ENCODE measurements at places on chromosomes 6 and 20.

DNA sequence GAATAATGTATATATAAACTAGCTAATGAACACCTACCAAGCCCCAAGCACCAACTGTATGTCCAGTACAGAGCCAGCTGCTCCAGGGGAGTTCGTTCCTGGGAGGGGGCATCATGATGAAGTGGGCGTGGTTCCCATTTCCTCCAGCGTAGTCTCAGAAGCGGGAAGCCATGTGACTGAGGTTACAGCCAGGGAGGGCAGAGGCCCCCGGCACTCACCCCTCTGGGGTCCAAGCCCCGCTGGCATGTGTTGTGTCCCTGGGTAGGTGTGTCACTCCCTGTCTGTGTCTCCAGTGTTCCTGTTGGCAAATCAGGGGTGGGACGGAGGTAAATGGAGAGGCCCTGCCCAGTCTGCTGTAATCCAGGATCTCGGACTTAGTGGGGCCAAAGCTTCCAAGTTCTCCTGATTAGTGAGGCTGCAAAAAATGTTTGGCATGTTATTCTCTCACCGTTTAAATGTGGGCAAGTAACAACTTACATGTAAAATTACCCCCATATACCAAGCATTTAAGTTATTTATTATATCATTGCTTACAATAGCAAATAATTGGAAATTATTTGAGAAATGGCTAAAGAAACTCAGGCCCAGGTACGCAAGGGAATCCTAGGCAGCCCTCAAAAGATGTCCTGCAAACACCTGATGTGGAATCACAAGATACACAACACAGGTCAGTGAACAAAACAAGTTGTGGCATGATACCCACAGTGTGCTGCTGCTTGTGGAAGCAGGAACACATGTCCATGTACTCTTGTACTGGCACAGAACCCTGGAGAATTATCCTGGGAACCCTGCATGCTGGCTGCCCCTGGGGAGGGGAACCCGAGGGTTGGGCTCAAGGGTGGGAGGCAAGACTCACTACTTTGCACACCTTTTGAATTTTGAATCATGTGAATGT is 22.2 kb downstream of the FAM110A start:
- no peak for DNase-seq

DNA sequence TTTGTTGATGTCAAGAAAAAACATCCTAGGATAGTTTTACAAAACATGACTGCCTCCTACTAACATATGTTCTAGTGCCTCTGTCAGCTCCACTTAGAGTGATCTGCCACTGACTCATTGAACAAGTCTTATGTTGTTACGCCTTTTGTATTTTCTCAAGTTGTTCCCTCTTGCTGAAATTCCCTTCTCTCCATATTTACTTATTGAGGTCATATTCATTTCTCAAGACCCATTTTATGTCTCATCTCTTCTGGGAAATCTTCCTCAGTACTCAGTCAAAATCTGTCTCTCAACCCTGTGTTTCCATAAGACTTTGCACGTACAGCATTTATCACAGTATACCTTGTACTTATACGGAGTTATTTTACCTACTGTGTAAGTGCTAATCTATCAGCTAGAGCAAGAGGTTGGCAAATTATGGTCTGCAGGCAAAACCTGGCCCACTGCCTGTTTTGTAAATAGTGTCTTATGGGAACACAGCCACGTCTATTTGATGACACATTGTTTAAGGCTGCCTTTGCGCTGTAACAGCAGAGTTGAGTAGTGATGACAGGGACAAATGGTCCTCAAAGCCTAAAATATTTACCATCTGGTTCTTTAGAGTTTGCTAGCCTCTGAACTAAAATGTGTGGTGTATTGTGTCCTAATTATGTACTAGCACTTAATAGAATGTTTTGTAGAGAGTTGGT is 83.4 kb downstream of the ADGRB3 start:
- no peak for DNase-seq

DNA sequence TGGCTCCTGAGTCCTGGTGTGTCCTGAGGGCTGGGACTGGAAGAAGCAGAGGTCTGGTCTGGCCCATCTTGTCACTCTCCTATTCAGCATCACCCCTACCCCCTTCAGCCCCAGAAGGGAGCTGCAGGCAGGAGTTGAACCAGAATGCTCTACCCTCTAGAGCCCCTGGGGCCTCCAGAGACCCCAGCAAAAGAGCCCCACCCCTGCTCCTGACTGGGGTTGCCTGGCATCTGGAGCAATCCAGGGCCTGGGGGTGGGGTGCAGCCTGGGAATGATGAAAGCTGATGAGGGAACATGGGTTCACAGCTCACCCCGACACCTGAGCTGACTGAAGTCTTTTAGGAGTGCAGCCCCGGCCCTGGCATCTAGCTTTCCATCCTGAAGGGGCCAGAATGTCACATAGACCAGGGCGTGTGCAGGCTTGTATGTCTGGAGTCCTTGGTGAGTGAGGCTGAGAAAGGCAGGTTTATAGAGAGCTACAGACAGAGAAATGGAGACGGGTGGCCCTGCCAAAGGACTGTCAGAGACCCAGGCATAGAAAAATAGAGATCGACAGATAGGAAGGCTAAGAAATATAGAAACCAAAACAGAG is 12.2 kb downstream of the FGD2 start:
- DNase-seq, result peak; percentile 73

DNA sequence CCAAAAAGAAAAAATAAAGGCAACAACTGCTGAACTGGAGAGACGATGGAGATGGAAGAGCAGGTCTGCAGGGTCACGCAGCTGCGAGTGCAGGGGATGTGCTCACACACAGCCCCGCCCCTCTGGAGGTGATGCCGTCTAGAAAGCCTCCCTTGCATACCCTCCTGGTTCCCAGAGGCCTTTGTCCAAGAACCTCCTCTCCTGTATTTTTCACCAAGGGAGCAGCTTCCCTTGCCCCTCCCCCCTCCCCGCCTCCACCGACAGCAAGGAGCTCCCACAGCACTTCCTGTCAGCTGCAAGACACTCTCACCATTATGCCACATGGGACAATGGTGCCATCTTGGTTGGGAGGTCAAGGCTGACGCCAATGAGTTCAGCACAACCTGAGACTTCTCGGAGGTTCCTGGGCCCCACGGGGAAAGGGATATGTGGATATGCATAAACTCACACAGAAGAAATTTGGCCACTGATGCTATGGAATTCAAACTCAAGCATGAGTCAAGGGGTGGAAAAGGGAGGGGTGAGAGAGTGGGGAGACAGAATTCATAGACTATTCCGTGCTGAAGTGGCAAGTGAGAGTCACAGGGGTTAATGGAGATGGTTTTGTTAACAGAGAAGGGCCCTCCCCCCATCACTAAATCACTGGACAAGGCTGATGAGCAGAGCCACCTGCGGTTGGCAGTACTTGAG is 132.9 kb downstream of the SCML4 start:
- DNase-seq, result no peak

- no peak for DNase-seq
These were observed 7.8 kb downstream of the QRSL1 start for GRCh38 chr6:106637051-106637716.

GRCh38 chr20:45924391-45925261 is 9.9 kb upstream of the PCIF1 start:
- DNase-seq, result no peak

DNA sequence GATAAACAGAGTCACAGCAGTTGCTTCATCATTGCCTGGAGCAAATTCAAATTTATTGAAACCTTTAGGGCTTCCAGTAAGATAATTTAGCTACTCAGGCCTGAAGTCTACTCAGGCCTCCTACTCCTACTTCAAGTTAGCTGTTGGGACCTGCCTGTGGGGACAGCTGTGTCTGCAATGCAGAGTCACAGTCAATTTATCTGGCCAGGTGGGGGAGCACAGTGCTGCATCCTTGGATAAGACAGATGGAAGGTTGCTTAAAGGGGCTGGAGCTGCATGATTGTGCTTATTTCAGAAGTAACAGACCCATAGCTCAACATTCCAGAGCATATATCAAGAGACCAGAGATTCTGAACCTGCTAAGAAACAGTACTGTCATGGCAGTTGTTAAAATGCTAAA is 932.1 kb downstream of the QKI start:
- DNase-seq, result no peak

DNA sequence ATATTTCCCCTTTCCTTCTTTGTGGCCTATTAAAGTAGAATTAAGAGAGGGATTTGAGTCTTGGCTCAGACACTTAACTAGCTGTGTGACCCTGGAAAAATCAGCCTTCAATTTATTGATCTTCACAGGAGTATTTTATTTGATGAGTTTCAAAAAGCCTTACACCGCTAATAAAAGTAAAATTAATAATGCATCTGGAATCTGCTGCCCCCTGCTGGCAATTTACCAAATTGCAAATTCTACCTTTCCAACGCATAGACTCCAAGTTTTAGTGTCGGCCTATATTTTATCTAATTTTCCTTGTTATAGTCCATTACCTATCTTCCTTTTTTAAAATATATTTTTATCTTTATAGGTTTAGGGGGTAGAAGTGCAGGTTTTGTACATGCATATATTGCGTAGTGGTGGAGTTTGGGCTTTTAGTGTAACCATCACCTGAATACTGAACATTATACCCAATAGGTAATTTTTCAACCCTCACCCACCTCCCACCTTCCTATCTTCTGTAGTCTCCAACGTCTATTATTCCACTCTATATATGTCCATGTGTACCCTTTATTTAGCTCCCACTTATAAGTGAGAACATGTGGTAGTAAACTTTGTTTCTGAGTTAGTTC is 46.3 kb downstream of the GOPC start:
- no peak for DNase-seq

Measured in NCI-H2171 (cell line).